Caki2 (cell line): ENCODE measurements at places on chromosomes 6 and 20. TPM values are rescaled to one million over a fixed set of nuclear protein-coding genes. Genes with fewer than 3 reads are reported as not detected.

MUC22 gene
- total RNA-seq = not detected in 2 replicates

MOCS1 gene
- total RNA-seq = 0.03 and 6.2 TPM in 2 replicates

WFDC2 gene
- not detected in 2 replicates for total RNA-seq

SIRPB1 gene
- 2.1 and 10.4 TPM in 2 replicates for total RNA-seq

CAGE1 gene
- total RNA-seq = not detected in 2 replicates

DEFB124 gene
- not detected in 2 replicates for total RNA-seq

RAMACL gene
- not detected in 2 replicates for total RNA-seq
